ENCODE measurements at places on chromosomes 12 and 14.

DNA sequence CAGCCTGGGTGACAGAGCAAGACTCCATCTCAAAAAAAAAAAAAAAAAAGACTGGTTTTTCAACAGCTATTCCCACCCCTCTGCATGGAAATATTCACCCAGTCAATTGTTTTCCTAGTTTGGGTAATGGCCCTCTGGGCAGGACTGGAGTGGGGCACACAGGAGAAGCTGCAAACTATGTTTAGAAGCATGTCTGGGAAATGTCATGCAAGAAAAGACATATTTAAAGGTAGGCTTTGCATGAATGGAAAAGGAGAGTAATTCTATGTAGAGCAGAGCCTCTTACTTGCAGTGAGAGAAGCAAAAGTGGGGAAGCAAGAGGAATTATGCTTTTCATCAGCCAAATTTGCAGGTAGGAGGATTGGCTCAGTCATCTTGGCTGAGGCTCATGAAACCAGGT lies 276.5 kb upstream of the PLEKHG7 start:
- no peak for DNase-seq

DNA sequence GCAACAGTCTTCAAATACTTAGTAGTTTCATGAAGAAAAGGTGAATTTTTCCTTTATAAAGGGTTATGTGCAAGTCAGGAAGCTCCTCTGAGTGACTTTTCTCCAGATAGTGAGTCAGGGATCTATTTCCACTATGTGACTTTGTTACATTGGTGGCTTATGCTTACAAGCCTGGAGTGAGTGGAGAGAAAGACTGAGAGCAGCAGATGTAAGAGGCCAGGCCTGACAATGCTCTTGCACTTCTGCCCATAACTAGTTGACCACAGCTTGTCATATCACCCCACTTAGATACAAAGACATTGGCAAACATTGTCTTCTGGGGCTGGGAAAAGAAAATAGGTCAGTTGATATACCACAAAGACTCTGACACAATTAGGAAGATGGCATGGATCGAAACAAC lies 236.5 kb downstream of the PDZRN4 start:
- no peak for DNase-seq

DNA sequence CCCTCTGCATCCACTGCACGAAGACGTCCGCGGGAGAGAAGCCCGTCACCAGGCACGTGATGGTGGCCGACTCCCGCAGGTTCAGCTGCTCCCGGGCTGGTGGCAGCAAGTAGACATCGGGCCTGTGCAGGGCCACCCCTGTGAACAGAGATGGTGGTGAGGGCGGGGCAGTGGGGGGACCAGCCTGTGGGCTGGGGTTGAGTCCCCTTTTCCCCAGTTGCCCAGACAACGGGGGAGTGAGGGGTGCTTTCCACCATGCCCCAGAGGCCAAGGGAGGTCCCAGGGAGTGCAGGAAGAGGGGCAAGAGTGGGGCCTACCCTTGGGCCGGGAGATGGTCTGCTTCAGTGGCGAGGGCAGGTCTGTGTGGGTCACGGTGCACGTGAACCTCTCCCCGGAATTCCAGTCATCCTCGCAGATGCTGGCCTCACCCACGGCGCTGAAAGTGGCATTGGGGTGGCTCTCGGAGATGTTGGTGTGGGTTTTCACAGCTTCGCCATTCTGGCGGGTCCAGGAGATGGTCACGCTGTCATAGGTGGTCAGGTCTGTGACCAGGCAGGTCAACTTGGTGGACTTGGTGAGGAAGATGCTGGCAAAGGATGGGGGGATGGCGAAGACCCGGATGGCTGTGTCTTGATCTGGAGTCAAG lies 328.3 kb downstream of the TMEM121 start:
- no peak for DNase-seq

DNA sequence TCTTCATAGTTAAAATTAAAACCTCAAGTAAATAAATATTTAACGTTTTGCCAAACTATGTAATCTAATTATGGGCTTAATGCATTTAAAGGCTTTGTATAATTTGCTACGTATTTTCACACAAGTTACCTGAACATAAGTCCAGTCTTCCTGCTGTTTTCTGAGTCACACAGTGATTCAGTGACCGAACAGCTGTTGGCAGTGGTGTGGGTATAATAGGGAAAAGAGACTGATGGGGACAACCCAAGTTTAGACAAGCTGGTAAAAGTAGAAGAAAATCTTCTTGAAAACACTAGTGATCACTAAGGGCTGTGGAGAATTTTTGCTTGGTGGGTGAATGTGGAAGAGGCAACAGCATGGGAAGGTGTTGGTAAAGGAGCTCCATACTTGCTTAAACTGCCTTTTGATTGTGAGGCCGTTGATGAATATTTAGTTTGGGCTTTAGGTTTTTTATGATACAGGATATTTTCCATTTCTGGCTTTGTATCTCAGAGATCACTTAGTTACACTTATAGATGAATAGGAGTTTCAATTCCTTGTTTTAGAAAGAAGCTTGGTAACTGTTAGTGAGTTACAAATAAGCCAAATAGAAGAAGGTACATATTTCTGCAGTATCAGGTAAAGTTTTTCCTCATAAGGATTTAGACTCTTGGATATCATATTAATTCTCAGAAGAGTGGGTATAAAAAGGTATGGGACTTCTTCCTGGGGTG lies 23.9 kb downstream of the LRRK2 start:
- no peak for DNase-seq

DNA sequence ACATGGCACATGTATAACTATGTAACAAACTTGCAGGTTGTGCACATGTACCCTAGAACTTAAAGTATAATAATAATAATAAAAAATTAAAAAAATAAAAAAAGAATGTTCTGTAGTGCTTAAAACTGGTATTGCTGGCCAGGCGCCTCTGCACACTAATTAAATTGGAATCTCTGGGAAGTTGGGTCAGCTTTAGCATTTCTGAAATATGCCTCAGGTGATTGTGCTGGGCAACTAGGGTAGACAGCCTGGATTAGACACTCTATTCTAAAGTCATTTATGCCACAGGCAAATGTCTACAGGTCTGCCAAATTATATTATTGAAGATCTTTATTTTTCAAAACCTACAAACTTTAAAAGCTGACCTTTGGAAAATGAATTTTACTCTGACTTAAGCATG lies 55.3 kb downstream of the PPM1H start:
- no peak for DNase-seq
